ENCODE measurements at places on chromosomes 6 and 20.

DNA sequence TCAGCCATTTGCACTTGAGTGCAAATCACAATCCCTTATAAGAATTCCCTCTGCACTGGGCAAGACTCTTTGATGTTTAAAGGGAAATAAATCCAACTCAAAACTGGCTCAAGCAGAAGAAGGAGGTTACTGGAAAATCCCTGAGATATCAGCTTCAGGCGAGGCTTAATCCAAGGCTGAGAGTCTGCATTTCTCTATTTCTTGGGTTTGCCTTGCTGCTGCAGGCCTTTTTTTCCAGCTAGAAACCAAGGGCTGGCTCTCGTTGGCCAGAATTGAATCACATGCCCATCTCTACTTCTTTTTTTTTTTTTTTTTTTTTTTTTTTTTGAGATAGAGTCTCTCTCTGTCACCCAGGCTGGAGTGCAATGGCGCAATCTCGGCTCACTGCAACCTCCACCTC, 11.7 kb downstream of the HCK start:
- no peak for DNase-seq

GRCh38 chr6:43719511-43719910, 31.9 kb upstream of the MRPS18A start:
- no peak for DNase-seq

DNA sequence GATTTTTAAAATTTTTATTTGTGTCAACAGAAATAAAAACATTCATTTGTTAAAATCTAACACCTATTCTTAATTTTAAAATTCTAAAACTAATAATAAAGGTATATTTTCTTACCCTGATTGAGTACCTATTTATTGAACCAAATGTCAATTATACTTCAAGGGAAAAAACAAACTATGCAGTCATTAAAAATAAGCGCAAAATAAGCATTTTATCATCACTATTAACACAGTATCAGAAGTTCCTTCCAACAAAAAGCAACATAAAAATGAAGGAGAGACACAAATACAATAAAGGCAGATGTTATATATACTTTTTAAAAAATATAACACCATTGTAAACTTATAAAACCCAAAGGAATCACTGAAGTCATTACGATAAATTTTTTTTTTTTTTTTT, 52.7 kb downstream of the ZHX3 start:
- no peak for DNase-seq

DNA sequence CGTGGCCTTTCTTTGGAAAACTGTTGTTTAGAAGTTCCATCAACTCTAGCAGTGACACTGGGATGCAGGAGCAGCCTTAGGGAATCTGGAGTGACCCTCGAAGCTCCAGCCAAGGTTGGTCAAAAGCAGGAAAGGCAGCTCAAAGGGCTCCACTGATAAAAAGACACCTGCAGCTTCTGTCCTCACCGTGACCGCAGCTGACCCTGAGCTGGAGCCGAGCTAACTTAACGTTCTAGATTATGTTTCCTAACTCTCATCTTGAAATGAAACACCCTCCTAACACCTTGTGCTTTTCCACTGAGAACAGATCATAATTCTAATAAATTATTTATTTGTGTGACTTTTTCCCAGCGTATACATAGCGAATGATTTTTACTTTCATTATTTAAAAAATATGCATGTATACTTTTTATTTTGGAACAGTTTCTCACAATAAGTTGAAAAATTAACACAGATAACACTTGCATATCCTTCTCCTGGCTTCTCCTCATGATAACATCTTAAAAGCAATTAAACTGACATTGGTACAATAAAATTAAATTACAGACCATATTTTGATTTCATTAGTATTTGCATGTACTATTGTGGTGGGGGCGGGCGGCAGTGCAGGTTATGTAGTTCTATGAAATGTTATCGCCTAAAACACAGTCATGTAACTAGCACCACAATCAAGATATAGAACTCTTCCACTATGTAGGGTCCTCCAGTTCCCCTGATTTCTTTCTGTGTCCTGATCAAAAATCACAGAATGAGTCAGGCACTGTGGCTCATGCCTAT, 116.1 kb downstream of the MOXD1 start:
- DNase-seq = no peak

DNA sequence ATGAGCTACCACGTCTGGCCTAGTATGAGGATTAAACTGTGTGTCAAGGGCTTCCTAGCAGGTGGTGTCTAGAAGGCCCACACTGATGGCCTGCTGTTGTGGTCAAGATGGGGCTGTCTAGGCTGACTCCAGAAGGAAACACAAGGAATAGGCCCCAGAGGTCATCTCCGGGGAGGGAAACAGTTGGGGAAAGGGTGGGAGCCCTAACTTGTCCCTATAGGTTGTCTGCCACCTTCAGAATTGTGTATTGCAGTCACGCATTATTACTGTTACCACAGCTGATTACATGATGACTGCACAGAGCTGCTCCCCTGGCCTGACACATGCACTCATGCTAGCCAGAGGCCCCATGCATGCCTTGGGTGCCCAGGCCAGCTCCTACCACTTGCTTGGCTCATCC, 27.3 kb downstream of the C20orf203 start:
- no peak for DNase-seq

DNA sequence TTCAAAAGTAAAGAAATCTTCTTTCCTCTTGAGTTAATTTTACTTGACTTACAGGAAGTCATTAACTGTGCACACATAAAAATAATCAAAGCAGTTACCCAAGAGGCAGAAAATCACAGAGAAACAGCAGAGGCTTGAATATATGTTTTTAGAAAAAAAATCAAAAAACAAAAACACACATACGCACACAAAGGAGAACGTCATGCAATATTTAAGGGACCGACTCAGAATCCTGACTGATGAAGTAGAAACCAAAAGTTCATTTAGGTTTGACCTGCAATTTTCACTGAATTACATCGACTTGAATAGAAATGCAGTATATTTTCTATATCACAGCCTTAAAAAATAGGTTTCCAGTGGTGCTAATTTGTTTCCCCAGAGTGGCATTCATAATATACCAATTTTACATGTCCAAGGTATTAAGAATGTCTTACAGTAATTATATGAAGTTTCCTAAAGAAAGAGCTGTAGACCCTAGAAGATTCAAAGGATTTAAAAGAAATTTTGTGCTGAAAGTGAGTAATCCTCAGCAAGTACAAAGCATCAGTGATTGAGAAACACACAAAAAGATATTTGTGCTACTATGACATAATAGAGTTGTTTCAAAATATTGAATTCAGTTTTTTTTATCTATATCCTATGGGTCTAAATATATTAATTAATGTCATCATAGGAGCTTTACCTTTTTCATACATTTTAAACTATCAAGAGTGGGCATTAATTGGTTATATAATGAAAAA, 358.5 kb upstream of the RUNX2 start:
- DNase-seq = no peak

- no peak for DNase-seq
Observed at GRCh38 chr6:122621638-122622037, 11.4 kb downstream of the PKIB start.

DNA sequence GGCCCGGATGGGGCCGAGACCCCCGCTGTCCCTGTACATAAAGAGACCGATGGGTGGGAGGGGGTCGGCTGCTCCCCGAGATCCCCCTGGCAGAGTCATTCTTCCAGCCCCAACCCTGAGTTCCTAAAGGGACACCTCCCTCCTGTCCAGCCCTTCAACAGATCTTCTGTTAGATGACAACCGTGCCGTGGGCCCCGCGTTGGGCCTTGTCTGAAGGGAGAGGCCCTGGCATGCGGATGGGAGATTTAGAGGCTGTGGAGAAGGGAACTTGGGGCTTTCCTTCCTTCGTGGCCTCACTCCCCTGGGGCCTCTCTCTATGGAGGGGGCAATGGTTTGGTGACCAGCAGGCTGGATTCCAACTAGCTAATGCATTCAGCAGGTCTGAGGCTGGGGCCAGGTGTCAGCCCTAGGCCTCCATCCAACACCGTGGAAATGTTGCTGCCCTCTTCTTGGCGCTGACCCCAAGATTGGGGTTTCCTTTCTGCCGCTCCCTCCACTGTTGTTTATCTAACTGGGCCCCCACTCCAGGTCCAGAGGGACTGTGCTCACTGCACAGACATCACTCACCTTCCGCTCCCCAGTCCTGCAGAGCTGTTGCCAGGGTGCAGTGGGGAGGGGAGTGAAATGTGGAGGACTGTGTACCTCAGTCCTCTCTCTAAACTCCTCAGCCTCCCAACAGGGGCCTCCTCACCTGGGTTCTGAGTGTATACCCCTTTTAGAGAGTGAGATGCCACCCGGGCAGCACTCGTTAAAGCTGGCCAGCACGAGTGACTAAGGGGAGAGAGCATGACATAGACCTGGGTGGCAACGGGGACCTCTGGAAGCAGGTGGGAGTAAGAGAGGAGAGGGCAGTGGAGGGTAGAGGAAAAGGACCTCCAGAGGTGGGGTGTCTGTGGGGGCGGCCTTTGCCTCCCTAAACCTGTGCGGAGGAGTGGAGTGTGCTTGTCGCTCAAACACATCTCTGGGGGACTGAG, 6.7 kb downstream of the TMEM151B start:
- DNase-seq = no peak

DNA sequence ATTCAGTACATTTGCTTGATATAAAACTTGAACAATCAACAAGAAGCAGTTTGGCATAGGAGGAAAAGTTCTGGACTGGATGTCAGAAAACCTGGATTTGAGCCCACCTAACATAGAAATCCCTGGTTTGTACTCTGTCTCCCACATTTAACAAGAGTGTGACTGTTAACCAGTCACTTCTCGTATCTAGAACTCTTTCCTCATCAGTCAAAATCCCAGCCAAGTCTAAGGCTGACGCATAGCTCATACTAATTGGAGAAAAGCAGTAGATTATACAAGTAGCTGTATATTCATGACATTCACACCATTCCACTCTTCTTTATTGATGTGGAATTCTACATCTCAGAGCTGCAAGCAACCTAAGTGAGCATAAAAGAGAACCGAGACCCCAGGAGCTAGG, 222.7 kb downstream of the PHACTR1 start:
- DNase-seq = no peak

GRCh38 chr6:39313526-39314272, 520 bp downstream of the KCNK17 start:
- no peak for DNase-seq

DNA sequence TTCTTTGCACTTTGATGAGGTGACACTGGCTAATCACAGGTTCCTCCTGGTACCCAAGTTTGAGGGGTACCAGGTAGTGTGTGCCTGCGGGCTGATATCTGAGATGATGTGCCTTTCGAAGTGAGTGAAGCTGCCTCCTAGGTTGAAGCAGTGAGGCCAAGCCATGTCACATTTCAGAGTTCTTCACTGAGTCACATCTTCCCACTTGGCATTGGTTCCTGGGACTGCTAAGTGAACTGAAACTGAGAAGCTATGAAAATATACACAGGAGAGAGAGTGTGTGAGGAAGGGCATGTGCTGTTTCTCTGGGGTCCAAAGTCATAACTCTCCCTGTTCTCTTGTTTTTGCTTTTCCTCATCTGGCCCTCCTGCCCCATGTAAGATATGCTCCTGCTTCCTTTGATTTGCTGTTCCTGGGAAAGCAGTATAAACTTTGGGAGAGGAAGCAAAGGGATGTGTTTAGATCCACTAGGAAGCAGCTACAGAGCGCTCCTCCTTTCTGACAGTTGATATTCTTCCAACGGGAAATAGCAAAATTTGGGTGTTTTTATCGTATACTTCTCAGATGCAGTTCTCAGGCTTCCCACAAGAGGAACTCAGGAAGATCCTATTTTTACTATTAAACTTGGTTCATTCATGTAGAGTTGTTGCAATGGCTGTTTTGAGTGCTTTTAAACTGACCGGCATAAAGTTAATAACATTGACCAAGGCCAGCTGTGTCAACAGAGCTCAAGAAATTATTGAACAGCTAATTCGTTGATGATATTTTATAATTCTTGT, 153.7 kb downstream of the MOXD1 start:
- no peak for DNase-seq

DNA sequence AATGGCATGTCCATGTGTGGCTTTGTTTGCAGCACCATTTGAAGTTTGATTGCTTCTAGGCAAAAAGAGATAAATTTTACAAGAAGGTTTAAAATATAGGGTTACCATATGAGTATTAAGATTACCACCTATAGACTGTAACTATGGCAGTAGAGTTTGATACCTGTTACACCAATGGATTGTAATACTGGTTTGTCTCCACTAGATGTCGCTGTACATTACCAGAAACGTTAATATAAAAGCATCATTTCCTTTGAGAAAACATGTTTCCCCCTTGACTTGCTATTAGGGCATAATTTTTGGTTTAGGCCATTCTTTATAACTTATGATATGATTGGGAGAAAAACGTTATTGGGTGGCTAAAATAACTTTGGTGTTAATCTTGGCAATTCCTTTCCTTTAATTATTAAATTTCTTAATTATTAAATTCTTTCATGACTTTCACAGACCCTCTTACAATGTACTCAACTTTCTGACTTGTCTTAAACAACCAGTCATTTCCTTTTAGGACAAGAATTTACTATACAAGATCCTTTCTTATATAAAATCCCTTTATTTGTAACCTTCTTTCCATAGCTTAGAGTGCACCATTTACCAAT, 42.8 kb downstream of the HLA-DPB1 start:
- DNase-seq = peak; percentile 7

DNA sequence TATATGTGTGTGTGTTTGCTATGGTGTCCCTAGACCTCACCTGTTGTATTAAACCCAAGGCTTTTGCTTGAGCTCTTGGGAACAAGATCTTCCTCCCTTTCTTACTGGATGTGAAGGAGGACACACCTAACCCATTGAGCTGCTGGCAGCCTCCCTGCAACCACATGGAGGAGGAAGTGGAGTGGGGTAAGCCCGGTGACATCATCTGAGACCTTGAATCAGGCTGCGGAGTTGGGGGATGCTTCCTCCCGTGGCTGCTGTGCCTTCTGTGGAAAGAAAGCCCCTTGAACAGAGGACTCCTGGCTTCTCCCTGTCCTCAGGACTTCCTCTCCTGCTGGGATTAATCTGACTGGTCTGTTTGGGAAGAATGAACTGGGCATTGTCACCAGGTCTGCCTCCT, 3.3 kb downstream of the CST11 start:
- DNase-seq = no peak

GRCh38 chr6:3019065-3019464, 19.4 kb downstream of the NQO2 start:
- DNase-seq = no peak

- DNase-seq = no peak
Observed at GRCh38 chr6:21444711-21445260, 148.8 kb upstream of the SOX4 start.

GRCh38 chr6:99219788-99220187, 129.7 kb downstream of the FAXC start:
- no peak for DNase-seq

DNA sequence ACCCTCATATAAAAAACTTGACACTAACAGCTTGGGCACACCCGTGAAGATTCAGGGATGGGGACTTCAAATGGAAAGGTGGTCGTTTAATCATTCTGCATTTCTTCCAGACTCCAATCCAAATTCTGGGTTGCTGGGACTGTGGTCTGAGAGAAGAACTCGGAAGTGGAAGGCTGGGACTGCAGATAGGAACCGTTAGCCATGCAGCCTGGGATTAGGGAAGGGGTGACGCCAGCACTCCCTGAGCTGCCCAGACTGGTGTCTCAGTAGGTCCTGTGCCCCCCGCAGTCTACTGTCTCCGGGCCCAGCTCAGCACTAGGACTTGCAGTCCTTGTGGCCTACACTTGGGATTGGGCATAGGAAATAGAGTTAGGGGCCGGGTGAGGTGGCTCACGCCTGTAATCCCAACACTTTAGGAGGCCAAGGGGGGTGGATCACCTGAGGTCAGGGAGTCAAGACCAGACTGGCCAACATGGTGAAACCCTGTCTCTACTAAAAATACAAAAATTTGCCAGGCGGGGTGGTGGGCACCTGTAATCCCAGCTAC, 511 bp upstream of the CLIC1 start:
- no peak for DNase-seq

All from skeletal muscle cell (primary cell).